ENCODE measurements at places on chromosomes 3 and 15.

GRCh38 chr15:64865998-64866520, 24.3 kb downstream of the PLEKHO2 start:
- DNase-seq = no peak

DNA sequence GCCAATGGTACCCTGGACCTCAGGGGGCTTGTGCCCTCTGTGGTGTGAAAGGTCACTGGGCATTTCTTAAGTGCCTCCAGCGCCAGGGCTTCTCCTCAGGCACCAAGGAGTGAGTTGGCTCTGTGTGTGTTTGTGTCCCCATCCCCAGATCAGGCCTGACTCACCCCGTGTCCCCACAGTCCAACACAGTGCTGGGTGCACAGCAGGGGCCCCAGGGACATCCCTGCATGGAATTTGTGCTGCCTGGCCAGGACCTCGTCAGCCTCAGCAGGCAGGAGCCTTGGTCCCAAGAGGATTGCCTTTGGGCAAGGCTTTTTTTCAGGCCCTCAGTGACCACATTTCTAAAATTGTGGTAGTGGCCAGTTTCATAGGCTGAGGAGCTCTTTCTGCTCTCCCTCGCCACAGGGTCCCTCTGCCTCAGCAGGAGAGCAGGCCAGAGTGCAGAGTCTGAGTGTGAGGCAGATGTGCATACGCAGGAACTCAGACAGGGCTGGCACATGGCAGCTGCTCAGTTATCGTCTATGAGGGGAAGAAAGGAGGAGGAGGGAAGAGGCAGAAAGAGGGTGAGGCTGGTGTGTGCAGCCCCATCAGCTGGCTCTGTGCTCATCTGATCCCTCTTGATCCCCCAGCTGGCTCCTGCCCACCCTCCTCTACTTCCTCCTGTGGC, 215.6 kb downstream of the RPLP1 start:
- DNase-seq = no peak

DNA sequence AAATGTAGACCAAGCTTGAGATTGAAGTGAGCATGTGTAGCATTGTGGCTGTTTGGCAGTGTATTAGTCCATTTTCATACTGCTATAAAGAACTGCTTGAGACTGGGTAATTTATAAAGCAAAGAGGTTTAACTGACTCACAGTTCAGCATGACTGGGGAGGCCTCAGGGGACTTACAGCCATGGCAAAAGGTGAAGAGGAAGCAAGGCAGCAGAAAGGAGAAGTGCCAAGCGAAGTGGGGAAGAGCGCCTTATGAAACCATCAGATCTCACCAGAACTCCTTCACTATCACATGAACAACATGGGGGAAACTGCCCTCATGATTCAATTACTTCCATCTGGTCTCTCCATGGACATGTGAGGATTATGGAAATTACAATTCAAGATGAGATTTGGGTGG, 8.6 kb upstream of the CERS3 start:
- DNase-seq = no peak

DNA sequence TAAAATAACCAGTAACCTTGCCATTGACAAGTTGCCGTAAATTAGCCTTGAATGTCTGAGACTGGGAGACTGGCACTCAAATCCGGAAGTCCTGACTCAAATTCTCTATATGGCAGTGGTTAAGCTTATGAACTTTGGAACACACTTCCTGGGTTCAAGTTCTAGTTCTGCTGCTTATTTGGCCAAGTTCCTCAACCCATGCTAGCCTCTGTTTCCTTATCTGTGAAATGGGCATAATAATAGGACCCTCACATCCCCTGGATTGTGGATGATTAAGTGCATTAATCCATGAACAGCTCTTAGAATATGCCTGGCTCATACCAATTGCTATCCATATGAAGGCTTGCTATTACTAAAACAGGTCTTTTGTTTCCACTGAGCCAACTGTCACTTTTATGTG, 311.5 kb downstream of the EDEM1 start:
- no peak for DNase-seq

GRCh38 chr15:73244333-73244732, 124.4 kb downstream of the HCN4 start:
- no peak for DNase-seq

- DNase-seq = no peak
Observed at GRCh38 chr3:187841560-187841959, 96.3 kb upstream of the BCL6 start.

DNA sequence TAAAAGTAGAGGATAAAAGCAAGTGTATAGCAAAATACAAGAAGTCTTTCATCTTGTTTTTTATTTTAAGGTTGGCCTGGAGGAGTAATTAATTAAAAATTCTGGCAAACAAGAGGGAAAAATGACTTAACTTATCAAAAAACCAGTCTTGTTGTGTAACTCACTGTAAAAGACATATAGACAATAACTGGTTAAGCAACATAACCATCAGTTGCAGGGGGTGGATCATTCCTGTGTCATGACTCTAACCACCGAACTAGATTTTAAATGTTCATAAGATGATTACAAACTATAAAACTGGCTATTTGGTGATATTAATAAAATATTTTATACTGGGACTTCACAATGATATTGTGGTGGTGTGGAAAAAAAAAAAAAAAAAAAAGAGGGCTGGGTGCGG, 130.6 kb downstream of the STAG1 start:
- no peak for DNase-seq

GRCh38 chr15:72680931-72681330, 5.1 kb downstream of the HIGD2B start:
- no peak for DNase-seq

DNA sequence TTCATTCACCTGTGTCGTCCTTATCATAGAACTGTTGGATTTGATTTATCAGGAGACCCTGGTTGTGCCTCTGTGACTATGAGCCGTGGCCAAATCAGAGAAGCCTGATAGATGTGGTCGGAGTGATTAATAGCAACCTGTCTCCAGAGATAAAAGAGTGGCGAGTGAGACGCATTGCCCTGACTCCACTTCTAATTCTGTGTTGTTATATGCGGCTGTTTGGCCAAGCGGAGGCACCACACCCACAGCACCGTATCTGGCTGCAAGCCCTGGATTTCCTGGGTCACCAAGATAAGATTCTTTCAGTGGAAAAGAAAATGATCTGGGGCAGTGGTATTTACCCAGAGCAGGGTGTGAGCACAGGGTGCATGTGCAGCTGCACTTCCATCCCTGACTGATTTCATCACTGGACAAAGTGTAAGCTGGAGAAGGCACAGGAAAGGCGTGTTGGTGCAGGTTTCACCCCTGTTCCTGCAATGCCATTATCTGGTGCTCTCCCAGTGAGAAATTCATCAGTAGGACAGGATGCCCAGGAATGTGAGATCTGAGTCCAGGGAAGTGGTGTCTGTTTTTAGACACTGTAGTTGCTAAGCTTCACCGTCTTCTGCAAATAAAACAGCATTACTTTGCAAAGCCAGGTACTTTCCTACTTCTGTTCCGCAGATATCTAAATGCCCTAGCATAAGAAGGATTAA, 84.6 kb downstream of the CD47 start:
- DNase-seq = no peak

- no peak for DNase-seq
Observed at GRCh38 chr3:129974833-129975704, 549 bp downstream of the TRH start.

GRCh38 chr3:46971742-46972141, 4.8 kb downstream of the CCDC12 start:
- DNase-seq = no peak

GRCh38 chr3:46544771-46545503, 21.2 kb downstream of the LRRC2 start:
- no peak for DNase-seq

DNA sequence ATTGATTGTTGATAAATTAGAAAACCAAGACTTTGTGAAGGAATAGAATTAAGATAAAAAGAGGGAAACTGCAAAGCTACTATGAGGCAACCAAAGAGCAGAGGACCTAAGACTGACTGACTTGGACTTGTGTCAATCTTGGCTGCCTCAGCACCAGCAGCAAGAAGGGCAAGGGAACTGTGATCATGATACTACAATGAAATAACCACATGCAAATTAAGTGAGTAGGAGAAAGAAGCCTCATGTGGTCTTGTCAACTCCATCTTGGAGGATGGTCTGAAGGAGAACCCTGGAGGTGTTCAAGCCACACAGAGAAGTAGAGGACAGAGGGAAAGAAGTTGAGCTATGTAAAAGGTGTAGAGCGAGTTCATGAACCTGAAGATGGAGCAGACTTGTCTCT, 47.3 kb upstream of the THRB start:
- no peak for DNase-seq

GRCh38 chr3:68535782-68536181, 396.6 kb downstream of the TAFA4 start:
- DNase-seq = no peak

GRCh38 chr3:69687641-69688040, 51.6 kb upstream of the MITF start:
- DNase-seq = no peak

DNA sequence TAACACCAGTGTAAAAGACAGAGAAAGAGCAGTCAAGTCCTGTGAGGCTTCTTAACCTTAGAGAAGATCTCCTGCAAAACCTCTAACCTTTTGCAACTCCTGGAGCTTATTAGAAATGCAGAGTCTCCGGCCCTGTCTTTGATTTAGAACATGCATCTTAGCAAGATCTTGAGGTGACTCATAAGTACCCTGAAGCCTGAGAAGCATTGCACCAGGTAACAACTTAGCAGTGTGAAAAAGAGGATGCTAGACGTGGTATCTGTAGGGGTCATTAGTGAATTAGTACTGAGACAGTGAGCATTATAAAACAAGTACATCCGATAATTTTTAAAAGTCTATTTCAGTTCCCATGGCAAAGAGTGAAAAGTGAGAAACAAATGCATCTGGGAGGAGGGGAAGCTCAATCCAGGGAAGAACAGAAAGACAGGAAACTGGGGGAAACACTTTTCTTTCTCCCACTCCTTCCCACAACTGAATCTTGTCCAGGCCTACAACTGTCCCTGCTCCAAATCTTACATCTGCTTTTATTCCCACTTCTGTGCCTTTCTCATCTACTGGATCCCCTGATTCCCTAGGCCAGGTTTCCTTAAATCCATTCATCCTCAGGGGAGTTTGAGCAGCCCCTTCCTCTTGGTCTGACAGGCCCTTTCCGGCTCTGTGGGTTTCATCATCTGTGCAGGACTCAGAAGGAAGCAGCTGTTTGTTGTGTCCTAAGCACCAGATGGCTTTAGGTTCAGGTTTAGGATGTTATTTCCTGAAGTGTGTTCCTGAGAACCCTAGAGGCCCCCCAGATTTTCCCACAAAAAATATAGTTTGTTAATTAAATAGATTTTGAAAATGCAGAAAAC, 128.1 kb upstream of the IL12A start:
- no peak for DNase-seq
